ENCODE measurements at places on chromosomes 2 and 18. TPM values are rescaled to one million over a fixed set of nuclear protein-coding genes. Genes with fewer than 3 reads are reported as not detected.

Gene GDF7
- polyA plus RNA-seq: 0.44 TPM

Gene SCN3A
- 0.77 TPM for polyA plus RNA-seq

Gene FKBP1B
- polyA plus RNA-seq: 2.1 TPM

Gene KCMF1
- 38.8 TPM for polyA plus RNA-seq

- no peak for DNase-seq
Measured at GRCh38 chr2:125959047-125959446, 696.9 kb upstream of the GYPC start.

GRCh38 chr2:57908736-57909161 lies 137.9 kb upstream of the VRK2 start:
- no peak for DNase-seq

GRCh38 chr2:149055751-149056150 lies 17.3 kb downstream of the LYPD6B start:
- DNase-seq: no peak

GRCh38 chr2:234643407-234643806 lies 146.5 kb upstream of the ARL4C start:
- DNase-seq: no peak

- DNase-seq: no peak
Measured at GRCh38 chr2:237240252-237240651, 154.6 kb downstream of the COPS8 start.

- DNase-seq: peak; percentile 60
Measured at GRCh38 chr2:58427572-58428095, 186.5 kb upstream of the FANCL start.

DNA sequence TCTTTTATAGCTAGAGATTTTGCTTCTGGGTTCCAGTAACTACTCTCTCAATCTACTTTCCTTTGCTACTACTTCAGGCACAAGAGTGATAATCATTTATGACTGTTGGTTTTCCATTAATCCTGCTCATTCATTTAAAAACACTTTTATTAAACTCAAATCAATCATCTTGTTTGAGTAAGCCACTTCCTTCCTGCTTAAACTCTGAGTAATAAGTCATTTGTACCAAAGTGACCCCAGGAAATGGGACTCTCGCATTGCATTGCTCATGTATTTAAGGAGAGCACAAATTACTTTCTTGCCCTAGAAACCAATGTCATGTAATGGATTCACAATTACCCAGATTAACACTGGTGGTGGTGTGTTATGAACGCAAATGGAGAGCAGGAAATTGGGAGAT lies 270.7 kb upstream of the HNMT start:
- no peak for DNase-seq

- DNase-seq: no peak
Measured at GRCh38 chr2:241811952-241812729, 3.1 kb downstream of the NEU4 start.

- no peak for DNase-seq
Measured at GRCh38 chr2:172545408-172546075, 10.3 kb upstream of the PDK1 start.

DNA sequence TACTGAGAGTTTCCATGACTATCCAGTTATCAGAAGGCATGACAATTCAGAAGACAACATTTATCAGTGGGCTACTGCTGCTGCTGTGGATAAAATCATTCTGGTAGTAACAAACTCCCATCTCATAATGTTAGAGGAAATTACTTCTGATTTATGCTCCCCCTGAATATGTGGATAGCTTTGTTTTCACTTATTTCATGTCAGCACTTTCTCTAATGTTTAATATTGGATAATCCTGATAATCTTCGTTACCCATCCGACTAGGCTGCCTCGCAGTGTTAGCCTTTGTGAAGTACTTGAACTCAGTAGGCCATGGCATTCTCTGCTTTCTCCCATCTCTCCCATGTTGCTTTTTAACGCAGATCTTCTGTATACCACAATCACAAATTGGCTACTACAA lies 28.4 kb downstream of the COX7A2L start:
- no peak for DNase-seq

DNA sequence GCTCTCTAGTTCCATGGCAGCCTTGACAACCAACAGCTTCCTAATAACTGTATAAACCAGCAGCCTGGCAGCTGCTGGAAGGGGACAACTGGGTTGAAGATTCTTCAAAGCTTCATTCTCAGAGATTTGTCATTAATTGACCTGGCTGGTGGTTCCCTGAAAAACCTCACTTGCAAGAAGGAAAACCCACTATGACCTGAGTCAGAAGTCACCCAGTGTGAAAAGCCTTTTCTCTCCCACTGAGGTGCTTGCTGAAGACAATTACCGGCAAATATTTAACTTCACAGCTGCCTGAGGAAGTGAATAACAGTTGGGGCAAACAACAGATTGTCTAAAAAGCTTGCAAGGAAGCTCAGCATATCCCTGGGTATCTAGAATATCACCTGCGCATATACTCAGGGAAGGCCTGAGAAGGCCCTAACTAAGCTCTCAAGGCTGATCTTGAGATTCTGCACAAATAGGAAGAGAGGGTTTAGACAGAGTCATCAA lies 49.9 kb downstream of the CRACDL start:
- DNase-seq: no peak

- DNase-seq: no peak
Measured at GRCh38 chr2:16840496-16841172, 175.0 kb upstream of the CYRIA start.

DNA sequence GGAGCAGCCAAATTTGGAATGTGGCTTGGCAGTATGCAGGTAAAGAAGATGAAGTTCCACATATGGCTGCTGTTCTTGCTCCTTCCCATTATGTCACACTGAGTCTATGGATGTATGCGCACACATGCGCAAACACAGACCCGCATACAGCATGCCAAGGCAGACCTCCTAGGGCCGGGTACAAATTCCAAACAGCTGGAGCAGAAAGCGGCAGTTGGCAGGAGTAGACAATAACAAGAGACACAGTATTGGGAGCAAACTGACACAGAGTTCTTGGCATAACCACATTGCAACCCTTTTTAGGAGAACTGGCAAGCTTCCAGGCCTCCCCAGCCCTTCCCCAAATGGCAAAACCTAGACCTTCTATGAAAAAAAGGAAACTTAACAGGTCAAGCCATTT lies 268.9 kb downstream of the SP3 start:
- peak; percentile 79 for DNase-seq

Measured in muscle of leg (tissue), 16 donors.